Heart left ventricle (tissue), 16 donors: ENCODE measurements at places on chromosomes 6 and 20. TPM values are rescaled to one million over a fixed set of nuclear protein-coding genes. Genes with fewer than 3 reads are reported as not detected.

SRMS gene
- not detected for polyA plus RNA-seq

NKX2-4 gene
- not detected for polyA plus RNA-seq

SRC gene
- polyA plus RNA-seq = 3.0 TPM

C6orf58 gene
- polyA plus RNA-seq = not detected

LHFPL5 gene
- not detected for polyA plus RNA-seq

TTBK1 gene
- polyA plus RNA-seq = 0.07 TPM

SLC4A11 gene
- polyA plus RNA-seq = 0.08 TPM

NFATC2 gene
- polyA plus RNA-seq = 0.76 TPM

FOXS1 gene
- 2.5 TPM for polyA plus RNA-seq
